Caco-2 (cell line): ENCODE measurements at places on chromosomes 13 and 19. TPM values are rescaled to one million over a fixed set of nuclear protein-coding genes. Genes with fewer than 3 reads are reported as not detected.

DNA sequence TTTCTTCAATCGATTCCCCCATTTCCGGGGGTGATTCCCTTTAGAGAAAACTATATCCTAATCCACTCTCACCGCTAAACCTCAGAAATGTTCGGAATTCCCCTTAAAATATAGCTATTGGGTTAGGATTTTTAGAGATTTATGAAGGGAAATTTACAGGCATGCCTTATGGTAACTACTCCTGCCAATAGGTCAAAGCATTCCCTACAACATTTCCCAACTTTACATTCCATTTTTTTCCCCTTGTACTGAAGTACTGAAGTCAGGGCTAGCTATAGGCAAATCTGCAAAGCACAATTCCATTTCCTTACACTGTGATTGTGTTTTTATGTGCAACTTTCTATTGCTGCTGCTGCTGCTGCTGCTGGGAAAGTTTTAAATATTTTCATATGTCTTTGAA is 2.1 kb downstream of the EDNRB start:
- no peak for DNase-seq

DNA sequence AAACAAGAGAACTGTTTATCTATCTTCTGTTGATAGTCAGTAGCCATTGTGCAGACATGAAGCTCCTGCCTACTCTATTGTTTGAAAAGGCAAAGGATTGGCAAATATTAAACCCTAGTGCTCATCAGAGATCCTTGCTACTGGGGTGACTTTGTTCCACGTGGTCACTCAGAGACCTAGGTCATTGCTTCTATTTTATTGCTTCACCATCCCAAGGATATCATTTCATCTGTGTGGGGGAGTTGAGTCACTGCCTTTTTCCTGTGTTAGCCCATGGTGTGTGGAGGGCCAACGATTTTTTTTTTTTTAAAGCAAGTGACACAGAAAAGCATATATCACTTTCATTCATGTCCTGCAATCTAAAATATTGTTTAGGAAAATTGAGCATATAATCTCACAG is 254.1 kb upstream of the RXFP2 start:
- DNase-seq, result peak; percentile 10

- DNase-seq, result peak; percentile 83
Observed at GRCh38 chr19:35030257-35031071, at the start of gene SCN1B. TSS of gene SCN1B (plus strand) at chr19:35030470. CDS start at chr19:35030821, 351 bp downstream.

The MIA gene
- 1.1 and 1.3 TPM in 2 replicates for total RNA-seq

GRCh38 chr19:56162258-56162657 is 13.6 kb upstream of the GALP start:
- DNase-seq, result no peak

DNA sequence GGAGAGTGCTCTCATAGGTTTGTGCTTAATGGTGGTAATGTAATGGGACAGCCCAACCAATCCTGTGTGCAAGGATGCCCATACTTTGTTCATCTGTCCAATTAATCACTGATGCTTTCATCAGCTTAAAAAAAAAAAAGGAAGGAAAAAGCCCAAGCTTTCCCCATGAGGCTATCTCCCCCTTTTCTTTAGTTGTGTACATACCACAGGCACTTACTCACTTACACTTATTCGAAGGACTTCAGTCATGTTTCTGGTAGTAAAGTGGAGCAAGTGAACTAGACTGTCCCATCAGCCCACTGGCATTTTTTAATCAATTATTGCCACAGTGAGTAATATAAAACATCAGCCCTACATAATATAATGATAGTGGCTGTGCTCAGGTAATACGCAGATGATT is 183.5 kb upstream of the UFM1 start:
- no peak for DNase-seq

DNA sequence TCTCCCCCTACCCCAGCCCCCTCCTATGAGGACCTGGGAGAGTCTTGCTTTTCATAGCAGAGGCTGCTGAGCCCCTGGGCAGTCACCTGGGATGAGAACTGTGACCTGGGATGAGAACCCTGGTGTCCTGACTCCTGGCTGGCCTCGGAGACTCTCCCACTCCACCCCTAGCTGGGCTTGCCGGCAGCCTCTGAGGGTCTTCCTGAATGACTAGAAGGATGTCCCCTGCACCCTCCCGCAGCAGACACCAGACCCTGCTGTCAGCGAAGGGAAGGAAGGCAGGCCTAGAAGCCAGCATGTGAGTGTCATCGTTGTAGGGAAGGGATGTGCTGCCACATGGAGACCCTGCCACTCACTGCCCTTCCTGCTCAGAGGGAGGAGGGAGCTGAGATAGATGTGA is 203.4 kb upstream of the ZNF536 start:
- DNase-seq, result no peak

- no peak for DNase-seq
Observed at GRCh38 chr19:35337097-35337983, 8.4 kb downstream of the CD22 start.

DNA sequence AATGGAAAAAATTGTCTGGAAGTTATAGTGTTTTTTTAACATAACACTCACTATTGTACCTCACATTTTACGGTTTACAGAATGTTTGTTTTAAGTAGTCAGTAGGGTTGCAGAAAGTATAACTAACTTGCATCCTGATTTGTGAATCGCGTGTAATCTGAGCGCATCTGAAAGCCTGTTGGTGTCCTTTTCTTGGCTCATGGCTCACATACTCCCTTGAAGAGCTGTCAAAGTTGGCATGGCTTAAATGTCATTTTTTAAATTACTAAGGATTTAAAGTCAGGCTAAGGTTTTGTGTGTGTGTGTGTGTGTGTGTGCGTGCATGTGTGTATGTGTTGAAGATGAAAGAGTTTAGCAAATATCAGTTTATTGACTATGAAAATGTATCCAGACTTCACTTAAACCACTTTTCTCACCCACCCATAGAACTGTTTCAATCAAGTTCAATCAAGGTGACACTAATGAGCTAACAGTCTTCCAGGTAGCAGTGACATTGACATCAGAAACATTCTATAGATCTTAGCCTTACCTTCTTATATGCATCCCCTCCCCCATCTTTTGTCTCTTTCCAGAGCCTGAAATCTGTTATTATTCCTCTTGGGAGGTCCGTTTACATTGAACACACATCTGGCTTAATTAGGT is 480.4 kb upstream of the SGCG start:
- no peak for DNase-seq

The ZNF816 gene
- 8.8 and 11.5 TPM in 2 replicates for total RNA-seq

The CEACAM16 gene
- total RNA-seq, result not detected in 2 replicates

DNA sequence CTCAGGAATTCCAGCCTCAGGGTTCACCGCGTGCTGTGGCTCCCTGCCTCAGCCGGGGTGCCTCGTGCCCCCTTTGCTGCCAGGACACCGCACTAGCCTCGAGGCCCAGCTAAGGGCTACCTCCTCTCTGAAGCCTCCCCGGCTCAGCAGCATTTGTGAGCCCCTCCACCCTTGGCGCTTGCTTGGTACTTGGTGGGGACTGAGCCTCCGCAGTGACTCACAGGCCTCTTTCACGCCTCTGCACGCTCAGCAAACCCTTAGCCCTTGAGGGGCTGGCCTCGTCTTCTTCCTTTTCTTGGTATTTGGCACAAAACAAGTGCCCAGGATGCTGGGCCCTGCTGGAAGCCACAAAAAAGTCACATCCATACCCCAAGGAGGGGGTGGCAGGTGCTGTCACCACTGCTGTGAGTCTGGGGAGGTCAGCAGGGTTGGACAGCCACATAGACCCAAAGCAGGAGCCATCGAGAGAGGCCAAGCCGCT is 85.4 kb upstream of the TM9SF2 start:
- DNase-seq, result no peak

The PDCD5 gene
- total RNA-seq, result 219 TPM in 2 replicates

The CFAP97D2 gene
- total RNA-seq, result not detected in 2 replicates

The LILRA6 gene
- total RNA-seq, result not detected in 2 replicates

DNA sequence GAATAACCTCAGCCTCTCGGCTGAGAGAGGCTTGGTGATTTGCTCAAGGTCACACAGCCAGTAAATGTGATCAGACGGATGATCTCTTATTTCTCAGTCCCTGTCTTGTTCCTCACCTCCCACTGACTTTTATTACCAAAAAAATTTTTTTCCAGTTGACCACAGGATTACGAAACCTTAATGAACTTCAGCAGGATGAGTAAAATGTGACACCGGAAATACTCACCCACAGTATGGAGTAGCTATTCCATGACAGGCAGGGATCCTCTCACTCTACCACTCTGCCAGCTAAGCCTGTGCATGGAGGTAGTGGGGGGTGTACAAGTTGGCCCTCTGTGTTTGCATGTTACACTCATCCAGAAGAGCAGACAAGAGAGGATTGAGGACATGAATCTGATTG is 916.4 kb downstream of the UQCRFS1 start:
- no peak for DNase-seq

DNA sequence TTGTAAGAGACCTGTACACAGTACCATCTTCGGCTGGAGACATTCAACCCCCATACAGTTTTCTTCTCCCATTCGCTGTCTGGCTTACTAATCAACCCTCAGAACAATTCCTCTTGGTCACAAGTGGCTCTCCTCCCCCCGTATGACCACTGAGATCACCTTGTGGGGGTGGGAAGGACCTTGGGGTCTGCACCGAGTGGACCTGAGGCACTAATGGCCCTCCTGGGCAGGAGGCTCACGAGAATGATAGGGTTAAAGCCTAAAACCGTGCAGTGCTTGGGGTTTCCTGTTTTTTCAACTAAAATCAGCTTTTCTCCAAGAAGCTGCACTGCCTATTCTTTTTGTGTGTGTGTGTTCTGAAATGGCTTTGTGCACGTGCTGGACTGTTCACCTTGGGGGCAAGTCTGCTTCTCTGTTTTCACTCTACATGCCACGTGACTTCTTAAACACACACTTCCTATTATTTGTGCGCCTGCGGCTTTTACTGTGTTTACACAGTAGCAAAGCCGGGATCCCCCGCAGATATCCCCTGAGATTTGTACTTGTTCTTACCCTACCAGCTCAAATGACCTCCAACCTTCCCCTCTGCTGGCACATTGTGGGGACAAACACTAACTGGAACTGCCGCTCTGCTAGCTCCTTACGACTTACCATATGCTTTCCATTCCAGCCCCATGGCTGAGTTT is 12.3 kb downstream of the RBM26 start:
- DNase-seq, result peak; percentile 64

DNA sequence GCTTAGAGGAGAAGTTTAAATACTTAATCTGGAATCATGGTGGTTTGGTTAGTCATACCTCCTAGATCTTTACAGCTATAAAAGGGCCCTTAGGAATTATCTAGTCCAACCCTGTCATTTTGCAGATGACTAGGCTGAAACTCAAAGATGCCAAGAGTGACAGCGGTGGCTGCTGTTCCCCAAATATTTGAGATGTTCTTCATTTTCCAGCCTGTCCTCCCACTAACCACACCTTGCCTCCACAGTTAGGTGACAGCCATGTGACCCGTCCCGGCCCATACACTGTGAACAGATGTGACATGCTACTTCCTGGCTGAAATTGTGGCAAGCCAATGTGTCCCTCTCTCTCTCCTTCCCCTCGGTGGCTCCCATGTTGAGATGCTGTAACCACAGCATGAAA is 225.5 kb upstream of the IPO5 start:
- DNase-seq, result no peak

DNA sequence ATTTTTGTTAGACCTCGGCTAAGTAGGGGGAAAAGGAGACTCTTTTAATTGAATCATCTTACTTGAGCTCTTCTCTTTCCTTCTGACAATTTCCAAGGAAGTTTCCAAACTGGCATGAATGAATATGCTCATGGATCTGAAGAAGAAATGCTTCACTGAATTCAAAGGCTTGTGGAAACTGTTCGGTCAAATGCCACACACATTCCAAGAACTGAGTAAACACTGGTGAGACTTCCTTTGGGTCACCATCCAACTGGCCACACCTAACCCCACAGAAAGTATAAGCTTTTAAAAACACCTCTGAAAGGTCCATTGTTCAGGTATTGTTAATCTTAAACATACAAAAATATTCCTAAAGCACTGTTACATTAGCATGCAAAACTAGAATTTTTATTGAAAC is 33.6 kb downstream of the MTMR6 start:
- DNase-seq, result no peak

GRCh38 chr13:109204657-109205056 is 575.2 kb downstream of the MYO16 start:
- no peak for DNase-seq

DNA sequence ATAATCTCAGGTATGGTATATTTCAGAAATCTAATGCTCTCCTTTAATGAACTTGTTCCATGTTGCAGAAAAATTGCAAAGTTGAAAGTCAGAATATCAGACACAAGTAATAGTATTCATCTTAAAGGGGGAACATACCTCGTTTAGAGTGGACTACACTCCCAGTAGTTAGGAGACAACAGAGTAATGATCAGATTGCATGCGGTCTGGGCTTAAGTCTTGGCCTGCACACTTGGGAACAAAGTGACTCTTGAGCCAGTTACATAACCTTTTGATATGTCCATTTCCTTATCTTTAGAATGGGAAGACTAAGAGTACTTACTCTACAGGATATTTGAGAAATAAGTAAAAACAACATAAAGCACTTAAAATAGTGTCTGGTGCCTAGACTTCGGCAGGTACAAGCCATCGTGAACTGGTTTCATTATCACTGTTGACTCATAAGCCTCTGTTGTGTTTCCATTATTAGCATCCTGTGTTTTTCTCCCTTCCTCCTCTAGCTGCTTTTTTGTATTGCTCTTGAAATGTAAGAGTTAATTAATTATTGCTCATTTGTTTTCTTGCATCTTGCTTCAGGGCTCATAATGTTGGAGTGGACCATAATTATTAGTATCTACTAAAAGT is 53.0 kb downstream of the DPY19L3 start:
- DNase-seq, result no peak

GRCh38 chr13:93982179-93982918 is 497.1 kb downstream of the DCT start:
- no peak for DNase-seq

GRCh38 chr13:26971990-26972887 is 199.4 kb downstream of the USP12 start:
- DNase-seq, result peak; percentile 76

DNA sequence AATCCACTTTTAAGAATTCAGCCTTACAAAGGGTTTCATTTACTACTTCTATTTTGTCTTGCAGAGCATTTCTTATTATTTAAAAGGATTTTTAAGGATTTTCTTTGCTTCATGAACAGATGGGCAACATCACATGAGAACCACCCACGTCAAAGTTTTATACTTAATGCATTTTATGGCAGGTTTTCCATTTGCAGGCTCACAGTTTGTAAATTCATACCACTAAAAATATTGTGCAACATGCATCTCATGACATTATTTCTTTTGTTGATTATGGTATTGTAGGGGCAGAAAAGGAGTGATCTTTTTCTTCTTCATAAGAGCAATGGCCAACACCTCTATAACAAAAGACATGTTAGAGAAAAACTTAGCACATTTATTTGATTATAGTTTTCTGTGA is 554.0 kb upstream of the SPRY2 start:
- no peak for DNase-seq

The S1PR5 gene
- total RNA-seq, result 0.57 and 0.67 TPM in 2 replicates

The ZNF578 gene
- total RNA-seq, result not detected in 2 replicates

The STAP2 gene
- total RNA-seq, result 70.7 and 71.6 TPM in 2 replicates
